Hematopoietic multipotent progenitor cell treated with erythropoietin and hydrocortisone succinate and interleukin-3 and kit ligand, for 6 days (in vitro differentiated cells): ENCODE measurements at places on chromosomes 4 and X.

DNA sequence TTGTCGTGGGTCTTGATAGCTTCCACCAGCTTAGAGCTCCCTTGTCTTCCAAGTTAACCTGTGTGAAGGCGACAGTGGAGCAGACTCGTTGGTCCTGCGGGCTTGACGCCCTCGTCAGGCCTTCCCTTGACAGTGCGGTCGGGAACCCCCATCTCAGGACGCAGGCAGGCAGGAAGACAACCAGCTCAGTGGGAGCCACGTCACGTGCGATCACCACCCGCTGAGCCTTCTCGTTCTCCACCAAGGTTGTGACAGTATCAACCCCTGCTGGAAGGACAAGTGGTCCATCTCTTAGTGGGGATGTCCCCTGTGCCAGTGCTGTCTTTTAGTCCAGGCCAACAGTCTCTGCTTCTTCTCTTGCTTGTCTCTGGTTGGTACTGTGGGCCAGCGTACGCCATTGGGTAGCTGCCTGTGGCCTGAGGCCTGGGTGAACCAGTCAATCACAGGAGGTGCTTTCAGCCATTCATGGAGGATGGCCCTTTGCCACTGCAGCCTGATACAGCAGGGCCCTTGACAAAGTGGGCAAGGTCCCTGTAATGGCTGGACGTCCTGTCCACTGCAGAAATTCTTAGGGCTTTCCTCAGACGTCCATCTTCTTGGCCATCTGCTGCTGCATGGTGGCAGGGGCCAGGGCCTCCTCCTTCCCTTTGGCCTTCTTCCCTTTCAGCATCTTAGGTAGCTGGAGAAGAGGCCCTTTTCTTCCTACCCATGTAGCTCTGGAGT is 31.4 kb downstream of the RGS12 start:
- DNase-seq, result no peak

- no peak for DNase-seq
These were observed 678.1 kb downstream of the FAT4 start for GRCh38 chr4:125992891-125993290.

DNA sequence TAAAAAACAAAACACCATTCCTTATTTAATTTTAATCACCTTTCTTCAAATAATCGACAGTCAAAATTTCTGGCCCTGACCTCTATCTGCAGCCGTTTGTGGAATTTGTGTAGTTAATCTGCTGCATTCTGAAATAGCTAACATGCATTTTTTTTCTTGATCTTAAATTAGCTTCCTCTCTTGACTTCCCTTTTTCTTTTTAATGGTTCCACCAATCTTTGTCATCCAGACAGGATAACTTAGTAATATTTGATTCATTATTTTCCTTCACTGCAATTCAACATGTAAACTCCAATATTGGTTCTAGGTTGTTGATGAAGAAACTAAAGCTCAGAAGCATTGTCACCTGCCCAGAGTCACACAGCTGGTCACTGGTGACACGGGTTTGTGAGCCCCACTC is 77.3 kb downstream of the ARHGAP10 start:
- DNase-seq, result peak; percentile 34

- DNase-seq, result no peak
These were observed 233.6 kb downstream of the ZNF674 start for GRCh38 chrX:46311581-46312120.

- DNase-seq, result no peak
These were observed 81.1 kb downstream of the FAAH2 start for GRCh38 chrX:57367649-57368048.

DNA sequence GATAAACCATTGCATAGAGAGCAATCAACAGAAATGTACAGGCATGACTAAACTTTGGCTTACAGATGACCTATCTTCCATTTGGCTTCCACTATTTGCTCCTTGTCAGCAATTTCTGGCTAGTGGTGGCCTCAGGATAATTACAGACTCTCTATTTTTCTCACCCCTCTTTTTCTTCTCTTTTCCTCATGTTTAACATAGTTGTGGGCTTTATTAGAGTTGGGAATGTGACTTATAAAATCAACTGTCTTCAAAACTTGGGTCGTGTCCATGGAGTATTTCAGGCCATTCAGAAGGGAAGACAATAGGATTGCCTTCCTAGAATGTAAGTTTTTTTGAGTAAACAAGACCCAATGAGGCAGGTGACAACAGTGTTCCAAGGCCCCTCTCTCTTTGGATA is 236.2 kb downstream of the FRAS1 start:
- DNase-seq, result no peak

DNA sequence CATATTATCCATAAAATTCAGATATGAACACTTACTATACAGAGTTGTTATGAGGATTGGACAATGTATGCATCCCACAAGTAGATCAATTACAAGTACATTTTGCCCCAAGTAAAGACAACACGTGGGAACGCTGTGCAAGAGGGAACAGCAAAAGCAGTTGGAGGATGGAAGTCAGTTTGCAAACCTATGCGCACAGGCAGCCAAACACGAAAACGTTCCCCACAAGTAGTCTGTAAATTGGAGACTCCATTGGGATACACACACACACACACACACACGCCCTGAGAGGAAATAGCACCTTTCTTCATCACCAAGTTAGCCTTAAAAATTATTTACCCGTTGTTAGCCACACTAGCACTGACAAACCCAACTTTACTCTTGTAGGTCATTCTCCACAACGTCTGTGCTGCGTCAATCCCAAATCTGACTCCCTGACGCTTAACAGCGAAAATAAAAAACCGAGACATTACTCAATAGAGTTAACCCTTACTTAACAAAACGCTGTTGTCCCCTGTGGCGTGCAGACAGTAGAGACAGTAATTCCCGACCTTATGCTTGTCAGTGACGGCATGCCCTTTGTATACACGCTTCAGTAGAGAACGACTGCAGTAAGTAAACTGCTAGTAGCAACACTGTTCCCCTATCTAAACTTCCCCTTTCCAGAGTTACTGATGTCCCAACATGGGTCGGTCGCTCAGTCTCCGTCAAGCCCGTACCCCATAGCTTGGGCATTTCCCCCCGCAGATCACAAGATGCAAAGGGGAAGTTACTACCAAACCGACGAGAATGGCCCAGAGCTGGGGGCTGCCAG is 730 bp downstream of the MANBA start:
- peak; percentile 87 for DNase-seq

GRCh38 chr4:7973545-7973981 is 33.9 kb upstream of the AFAP1 start:
- no peak for DNase-seq

DNA sequence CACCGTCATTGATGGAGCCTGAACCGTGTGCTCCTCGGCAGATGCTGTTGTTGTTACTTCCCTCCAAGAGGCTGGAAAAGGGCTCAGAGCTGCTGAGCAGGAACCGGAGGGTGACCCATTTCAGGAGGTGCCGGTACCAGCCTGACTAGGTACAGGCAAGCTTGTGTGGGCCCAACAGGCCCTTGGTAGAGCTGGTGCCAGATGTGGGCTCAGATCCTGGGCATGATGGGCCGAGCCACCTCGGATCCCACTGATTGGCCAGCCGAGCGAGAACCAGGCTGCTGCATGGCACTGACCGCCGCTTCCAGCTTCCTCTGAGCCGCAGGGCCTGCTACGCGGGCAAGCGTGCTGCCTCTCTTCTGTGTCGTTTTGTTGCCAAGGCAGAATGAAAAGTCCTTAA is 33.7 kb downstream of the NOP14 start:
- DNase-seq, result no peak

DNA sequence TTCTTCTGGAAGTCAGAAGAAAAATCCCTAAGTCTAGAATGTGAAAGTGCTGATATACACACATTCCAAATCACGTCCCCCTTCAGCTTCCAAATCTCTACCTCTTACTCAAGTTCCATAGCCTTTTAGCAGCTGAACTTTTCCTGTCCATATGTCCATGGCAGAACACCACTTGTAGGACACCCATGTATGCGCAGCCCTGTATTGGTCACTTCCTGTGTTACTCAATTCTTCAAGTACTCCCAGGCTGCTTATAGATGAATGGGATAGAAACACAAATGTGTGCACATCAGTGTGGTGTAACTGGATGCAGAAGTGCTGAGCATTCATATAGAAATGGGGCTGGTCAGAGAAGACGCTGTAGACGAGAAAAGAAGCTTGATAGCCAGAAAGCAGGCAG is 18.8 kb downstream of the SRPX2 start:
- DNase-seq, result no peak

DNA sequence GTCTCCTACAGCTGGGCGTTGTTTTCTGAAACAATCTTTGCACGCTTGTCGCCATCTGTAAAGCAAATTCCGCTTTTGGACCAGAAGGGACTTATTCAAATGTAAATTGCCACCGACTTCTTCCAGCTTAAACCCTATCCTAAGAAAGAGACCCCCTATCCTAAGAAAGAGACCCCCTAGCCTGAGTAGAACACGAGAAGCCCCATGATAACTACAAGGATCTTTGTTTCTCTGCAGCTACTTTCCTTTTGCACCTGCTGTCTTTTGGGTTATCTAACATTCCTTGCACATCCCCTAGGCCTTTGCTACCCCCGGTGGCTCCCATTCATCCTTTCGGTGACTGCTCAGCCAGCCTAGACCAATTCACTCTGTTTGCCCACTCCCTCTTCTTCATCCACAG is 536.0 kb upstream of the PRKX start:
- DNase-seq, result no peak

GRCh38 chrX:150238632-150239382 is 124.3 kb upstream of the MAMLD1 start:
- DNase-seq, result no peak

DNA sequence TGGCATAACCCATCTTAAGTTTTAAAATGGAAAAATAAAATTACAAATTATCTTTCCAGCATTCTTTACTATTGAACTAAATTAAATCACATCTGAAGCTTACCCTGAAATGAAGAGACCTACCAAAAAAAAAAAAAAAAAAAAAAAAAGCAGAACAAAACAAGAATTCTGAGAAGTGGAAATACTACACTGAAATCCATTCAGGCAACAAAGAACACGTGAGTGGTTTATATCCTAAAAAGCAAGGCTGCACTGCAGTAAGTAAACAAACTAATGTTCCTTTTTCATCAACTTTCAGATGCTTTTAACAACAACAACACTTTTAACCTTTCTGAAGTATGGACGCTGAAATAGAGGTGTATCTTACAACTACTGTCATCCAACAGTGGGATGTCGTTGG is 7.5 kb downstream of the FRYL start:
- no peak for DNase-seq

DNA sequence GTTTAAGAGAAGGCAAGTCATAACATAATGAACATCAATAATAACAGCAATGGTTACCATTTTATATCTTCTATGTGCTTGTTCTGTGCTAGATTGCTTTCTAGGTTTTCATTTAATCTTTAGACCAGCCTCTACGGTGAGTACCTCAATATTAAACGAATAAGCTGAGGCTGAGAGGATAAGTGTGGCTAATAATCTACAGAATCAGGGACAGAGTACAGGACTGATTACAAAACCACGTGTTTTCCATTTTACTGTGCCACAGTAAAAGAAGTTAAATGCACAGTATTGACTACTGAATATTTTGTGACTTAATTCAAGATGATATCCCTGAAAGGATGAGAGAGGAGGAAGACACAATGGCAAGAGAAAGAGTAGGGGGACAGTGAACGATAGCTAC is 56.3 kb downstream of the HUWE1 start:
- no peak for DNase-seq

GRCh38 chrX:25925946-25926345 is 212.2 kb upstream of the MAGEB18 start:
- DNase-seq, result no peak

- DNase-seq, result no peak
These were observed 117.3 kb upstream of the NOCT start for GRCh38 chr4:138898282-138898681.

- DNase-seq, result no peak
These were observed 139.7 kb downstream of the MAPK10 start for GRCh38 chr4:86220121-86220520.

GRCh38 chrX:15848576-15848975 is 6.0 kb downstream of the AP1S2 start:
- no peak for DNase-seq

GRCh38 chr4:109821185-109821584 is 5.6 kb downstream of the GAR1 start:
- no peak for DNase-seq

- no peak for DNase-seq
These were observed 40.5 kb downstream of the AGA start for GRCh38 chr4:177401658-177402273.

GRCh38 chrX:155966876-155967275 is 30.6 kb upstream of the IL9R start:
- DNase-seq, result peak; percentile 92

GRCh38 chr4:84847978-84848377 is 118.5 kb downstream of the WDFY3 start:
- DNase-seq, result no peak

DNA sequence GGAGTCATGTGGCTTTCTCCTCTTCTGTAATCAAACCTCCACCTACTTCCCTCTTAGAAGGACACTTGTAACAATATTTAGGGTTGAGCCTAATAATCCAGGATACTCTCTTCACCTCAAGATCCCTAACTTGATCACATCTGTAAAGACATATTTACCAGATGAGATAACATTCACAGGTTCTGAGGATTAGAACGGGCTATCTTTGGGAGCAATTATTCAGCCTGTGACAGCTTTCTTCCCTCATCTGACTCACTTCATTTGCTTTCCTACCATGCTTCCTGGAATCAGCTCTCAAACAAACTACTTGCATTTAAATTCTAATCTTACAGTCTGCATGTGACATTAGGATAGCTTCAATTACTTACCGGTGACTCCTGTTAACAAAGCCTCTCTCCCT is 133.5 kb upstream of the NDST3 start:
- no peak for DNase-seq

- DNase-seq, result no peak
These were observed 260.2 kb upstream of the PPARGC1A start for GRCh38 chr4:24150034-24150433.

- no peak for DNase-seq
These were observed 70.1 kb downstream of the TMEM47 start for GRCh38 chrX:34586936-34587335.

- no peak for DNase-seq
These were observed 33.2 kb downstream of the CEP44 start for GRCh38 chr4:174316954-174317353.

GRCh38 chrX:133249266-133250058 is 31.3 kb upstream of the TFDP3 start:
- DNase-seq, result peak; percentile 1

DNA sequence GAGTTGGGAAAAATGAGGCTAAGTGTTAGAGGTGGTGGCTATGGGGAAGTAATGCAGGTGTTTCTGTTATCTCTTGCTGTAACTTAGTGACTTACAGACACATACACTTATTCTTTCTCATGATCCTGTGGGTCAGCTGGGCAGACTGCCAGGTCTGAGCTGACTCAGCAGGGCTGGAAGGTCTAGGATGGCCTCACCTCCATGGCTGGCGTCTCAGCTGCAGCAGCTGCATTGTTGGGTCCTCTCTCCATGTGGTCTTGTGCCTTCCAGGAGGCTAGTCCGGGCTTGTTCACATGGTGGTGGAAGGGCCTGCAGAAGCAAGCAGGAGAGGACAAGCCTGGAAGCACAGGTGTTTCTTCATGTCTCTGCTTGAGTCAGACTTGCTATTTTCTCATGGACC is 172.7 kb downstream of the NHS start:
- peak; percentile 39 for DNase-seq

GRCh38 chrX:138034136-138034535 is 468.2 kb downstream of the ZIC3 start:
- DNase-seq, result peak; percentile 1

- peak; percentile 59 for DNase-seq
These were observed 93.2 kb downstream of the WFS1 start for GRCh38 chr4:6362896-6363295.

- DNase-seq, result no peak
These were observed 49.4 kb downstream of the LEF1 start for GRCh38 chr4:108119199-108119800.
